CD4-positive, CD25-positive, alpha-beta regulatory T cell (primary cell): ENCODE measurements at places on chromosomes 2 and 18. TPM values are rescaled to one million over a fixed set of nuclear protein-coding genes. Genes with fewer than 3 reads are reported as not detected.

DNA sequence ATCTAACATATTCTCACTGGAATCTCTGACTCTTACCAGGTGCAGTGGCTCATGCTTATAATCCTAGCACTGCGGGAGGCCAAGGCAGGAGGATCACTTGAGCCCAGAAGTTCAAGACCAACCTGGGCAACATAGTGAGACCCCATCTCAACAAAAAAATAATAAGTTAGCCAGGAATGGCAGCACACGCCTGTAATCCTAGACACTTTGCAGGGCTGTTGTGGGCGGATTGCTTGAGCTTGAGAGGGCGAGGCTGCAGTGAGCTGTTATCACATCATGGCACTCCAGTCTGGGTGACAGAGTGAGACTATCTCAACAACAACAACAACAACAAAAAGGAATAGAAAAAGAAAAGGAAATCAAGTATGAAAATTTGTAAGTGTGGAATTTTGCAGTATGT is 306.5 kb upstream of the CYP26B1 start:
- H3K4me1 ChIP-seq: no peaks in the 10 kb centered on the region
- H3K4me3 ChIP-seq: no peak overlapping the region
- no peak overlapping the region for H3K27ac ChIP-seq
- H3K36me3 ChIP-seq: no peaks in the 10 kb centered on the region
- no peak for DNase-seq

GRCh38 chr2:46845542-46846486 is 69.8 kb downstream of the MCFD2 start:
- H3K27ac ChIP-seq: no peak overlapping the region
- no peaks in the 10 kb centered on the region for H3K27me3 ChIP-seq
- H3K4me3 ChIP-seq: no peak overlapping the region
- no peaks in the 10 kb centered on the region for H3K4me1 ChIP-seq

DNA sequence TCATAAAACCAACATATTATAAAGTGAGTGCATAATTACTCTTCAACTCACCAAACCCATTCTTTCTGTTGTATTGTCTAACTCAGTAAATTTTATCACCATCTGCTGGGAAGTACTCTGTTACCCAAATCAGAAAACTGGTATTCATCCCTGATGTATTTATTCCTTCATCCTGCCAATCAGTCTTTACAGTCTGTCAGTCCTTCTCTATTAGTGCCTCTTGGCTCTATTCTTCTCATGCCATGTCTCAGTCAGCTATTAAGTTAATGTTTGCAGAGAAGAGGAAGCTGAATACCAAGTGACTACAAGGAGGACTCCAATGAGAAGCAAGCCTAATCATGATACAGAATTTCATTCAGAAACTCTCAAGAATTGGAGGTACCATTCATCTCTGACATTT is 631.2 kb downstream of the CPS1 start:
- H3K4me1 ChIP-seq: no peaks in the 10 kb centered on the region
- no peaks in the 10 kb centered on the region for H3K36me3 ChIP-seq
- no peak for DNase-seq
- no peak overlapping the region for H3K4me3 ChIP-seq
- no peak overlapping the region for H3K27ac ChIP-seq
- H3K27me3 ChIP-seq: no peaks in the 10 kb centered on the region

GRCh38 chr2:78699696-78700095 is 325.8 kb upstream of the REG3G start:
- no peaks in the 10 kb centered on the region for H3K36me3 ChIP-seq
- no peaks in the 10 kb centered on the region for H3K27me3 ChIP-seq
- DNase-seq: no peak
- no peak overlapping the region for H3K4me3 ChIP-seq

DNA sequence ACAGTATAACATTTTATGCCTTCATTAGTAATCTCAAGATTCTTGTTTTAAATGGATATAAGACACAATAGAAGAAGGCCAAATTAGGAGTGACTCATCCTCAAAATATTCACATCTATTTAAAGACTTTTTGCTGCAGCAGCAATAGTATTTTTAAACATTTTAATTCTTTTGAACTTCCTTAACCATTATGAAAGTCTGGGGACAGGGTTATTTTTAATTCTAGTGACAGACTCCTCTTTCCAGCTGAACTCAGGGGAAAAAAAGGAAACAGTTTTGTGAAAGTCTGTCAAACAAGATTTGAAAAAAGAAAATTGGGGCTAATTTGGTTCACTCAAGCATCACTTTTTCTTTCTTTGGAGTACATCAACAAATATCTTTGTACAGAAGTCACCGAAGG is 541.8 kb downstream of the NUP35 start:
- H3K36me3 ChIP-seq: no peaks in the 10 kb centered on the region
- H3K4me1 ChIP-seq: no peaks in the 10 kb centered on the region
- H3K27me3 ChIP-seq: no peaks in the 10 kb centered on the region

GRCh38 chr2:18073601-18074000 is 195.1 kb downstream of the KCNS3 start:
- no peak for DNase-seq
- no peak overlapping the region for H3K27ac ChIP-seq
- no peaks in the 10 kb centered on the region for H3K27me3 ChIP-seq
- H3K4me3 ChIP-seq: no peak overlapping the region
- H3K36me3 ChIP-seq: no peaks in the 10 kb centered on the region

DNA sequence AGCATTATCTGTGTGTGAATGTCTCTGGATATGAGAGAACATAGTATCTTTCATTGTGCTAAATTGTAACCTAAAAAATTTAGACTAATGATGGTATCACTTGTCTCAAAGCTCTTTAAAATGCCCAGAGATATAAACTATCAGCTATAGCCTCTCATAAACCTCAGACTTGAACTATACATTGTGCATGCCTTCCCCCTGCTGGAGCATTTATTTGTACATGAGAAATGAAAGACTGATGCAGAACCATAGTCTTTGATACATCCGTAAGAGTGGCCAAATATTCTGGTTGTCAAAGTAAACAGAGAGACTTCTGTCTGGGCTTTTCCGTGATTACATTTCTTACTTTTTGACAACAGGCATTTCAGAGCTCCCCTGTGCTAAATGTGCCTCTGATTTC is 71.9 kb upstream of the CCDC68 start:
- DNase-seq: no peak
- H3K4me1 ChIP-seq: no peaks in the 10 kb centered on the region
- H3K4me3 ChIP-seq: no peak overlapping the region

DNA sequence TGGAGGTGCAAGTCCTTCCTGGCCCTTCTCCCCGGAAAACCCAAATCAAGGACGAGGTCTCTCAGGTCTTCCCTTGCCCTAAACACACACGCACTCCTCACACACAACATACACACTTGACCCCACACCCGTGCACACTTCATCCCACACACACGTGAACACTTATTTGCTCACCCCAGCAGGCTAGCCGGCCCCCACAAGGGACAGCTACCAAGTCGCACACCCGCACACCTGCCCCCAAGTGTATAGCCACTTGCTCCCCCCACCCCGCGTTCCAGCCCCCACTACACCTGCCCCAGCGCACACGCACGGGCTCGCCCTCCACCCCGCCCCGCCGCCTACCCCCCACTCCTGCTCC is 359 bp downstream of the TGFBRAP1 start:
- H3K36me3 ChIP-seq: peaks cover 4% of the 10 kb centered on the region
- H3K4me3 ChIP-seq: peak overlapping the region; percentile 85
- DNase-seq: peak; percentile 33
- H3K27me3 ChIP-seq: no peaks in the 10 kb centered on the region
- peak overlapping the region; percentile 45 for H3K27ac ChIP-seq

DNA sequence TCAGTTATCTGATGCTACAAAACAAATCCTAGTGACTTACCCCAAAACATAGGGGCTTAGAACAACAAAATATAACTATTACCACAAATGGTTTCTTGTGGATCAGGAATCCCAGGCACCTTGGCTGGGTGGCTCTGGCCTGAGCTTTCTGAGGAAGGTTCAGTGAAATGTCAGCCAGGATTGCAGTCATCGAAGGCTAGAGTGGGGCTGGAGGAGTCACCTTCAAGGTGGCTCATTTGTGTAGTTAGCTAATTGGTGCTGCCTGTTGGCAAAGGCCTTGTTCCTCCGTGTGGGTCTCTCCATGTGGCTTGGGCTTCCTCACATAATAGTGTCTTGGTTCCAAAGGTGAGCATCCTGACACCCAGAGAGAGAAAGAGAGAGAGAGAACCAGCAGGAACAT is 57.4 kb downstream of the COPS8 start:
- DNase-seq: no peak
- H3K36me3 ChIP-seq: no peaks in the 10 kb centered on the region
- no peaks in the 10 kb centered on the region for H3K4me1 ChIP-seq
- no peak overlapping the region for H3K27ac ChIP-seq
- peaks cover 1% of the 10 kb centered on the region for H3K27me3 ChIP-seq

DNA sequence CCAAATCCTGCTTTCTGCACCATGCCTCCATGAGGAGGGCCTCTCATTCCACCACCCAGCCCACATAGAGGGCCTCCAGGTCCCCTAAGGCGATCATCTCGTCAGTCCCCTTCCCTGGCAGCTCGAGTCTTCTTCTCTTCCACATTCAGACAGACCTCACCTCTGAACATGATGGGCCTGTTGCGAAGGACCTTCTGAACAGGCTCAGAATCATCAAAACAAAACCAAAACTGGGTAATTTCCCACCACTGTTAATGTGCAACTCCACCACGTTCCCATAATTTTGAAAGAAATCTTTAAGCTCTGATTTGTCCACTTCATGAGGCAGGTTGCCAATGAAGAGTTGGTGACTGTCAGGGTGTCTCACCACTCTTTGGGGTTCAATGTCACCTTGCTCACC is 20.4 kb downstream of the ZRANB3 start:
- no peaks in the 10 kb centered on the region for H3K36me3 ChIP-seq
- no peak for DNase-seq
- no peaks in the 10 kb centered on the region for H3K4me1 ChIP-seq
- no peak overlapping the region for H3K27ac ChIP-seq
- H3K27me3 ChIP-seq: no peaks in the 10 kb centered on the region

- no peak overlapping the region for H3K27ac ChIP-seq
- no peaks in the 10 kb centered on the region for H3K27me3 ChIP-seq
- H3K36me3 ChIP-seq: no peaks in the 10 kb centered on the region
- H3K4me1 ChIP-seq: no peaks in the 10 kb centered on the region
- H3K4me3 ChIP-seq: no peak overlapping the region
- peak; percentile 62 for DNase-seq
These were observed 26.9 kb upstream of the DTNB start for GRCh38 chr2:25700221-25700660.

GRCh38 chr2:8622924-8623465 is 58.9 kb upstream of the ID2 start:
- no peaks in the 10 kb centered on the region for H3K4me1 ChIP-seq
- no peaks in the 10 kb centered on the region for H3K27me3 ChIP-seq
- DNase-seq: no peak
- H3K4me3 ChIP-seq: no peak overlapping the region
- no peaks in the 10 kb centered on the region for H3K36me3 ChIP-seq

DNA sequence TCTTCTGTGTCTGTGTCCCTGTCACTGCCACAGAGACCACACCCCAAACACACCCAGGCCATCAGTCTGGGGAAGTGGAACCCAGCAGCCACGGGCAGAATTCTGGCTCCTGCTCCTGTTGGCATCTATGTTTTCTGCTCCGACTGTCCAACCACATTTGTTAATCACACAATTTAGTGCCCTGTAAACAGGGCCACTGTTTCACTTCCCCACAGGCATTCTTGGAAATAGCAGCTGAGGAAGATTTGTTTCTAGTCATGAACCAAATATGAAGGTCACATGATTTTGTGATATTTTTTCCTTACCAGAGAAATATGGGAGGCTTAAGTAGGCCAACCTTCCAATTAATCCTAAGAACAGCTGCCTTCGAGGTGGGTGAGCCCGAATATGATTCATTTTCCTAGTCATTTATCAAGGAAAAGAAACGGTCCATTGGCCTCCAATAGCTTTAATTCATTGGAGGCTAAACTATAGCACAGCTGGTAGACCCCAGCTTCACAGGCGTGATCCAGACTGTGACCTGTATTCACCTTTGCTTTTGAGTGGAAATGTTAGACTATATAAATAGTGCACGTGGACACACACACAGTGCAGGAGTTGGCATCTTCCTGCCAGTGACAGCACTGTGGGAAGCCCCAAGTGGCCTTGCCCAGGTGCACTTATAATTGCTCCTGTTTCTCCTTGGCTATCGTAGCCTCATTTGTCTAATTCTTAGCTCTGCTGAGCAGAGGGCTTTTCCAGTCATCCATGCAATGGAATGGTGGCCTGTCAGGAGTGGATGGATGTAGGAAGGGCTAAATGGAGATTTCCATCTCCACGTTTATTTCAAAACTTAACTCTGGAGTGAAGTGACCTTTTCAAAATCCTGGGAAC is 267.9 kb downstream of the LPIN1 start:
- H3K4me1 ChIP-seq: no peaks in the 10 kb centered on the region
- H3K27me3 ChIP-seq: peaks cover 8% of the 10 kb centered on the region
- no peak overlapping the region for H3K4me3 ChIP-seq
- H3K27ac ChIP-seq: no peak overlapping the region

DNA sequence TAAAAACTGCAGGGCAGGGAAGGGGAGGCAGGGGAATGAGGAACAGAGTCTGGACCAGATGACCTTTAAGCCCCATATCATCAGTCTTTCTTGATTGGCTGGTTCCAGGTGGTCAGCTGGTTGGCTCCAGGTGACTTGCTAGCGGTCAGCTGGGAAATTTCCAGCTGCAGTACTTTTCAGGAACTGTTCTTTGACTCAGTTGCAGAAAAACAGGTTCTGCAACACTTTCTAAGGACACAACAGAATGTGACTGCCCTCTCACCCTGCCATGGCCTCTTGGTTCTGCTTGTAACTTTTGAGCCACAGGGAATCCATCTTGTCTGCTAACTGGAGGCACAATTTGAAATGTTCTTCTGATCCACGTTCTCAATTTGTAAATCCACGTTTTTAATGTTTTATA is 278.3 kb upstream of the LRATD1 start:
- H3K27me3 ChIP-seq: no peaks in the 10 kb centered on the region
- H3K4me1 ChIP-seq: no peaks in the 10 kb centered on the region
- H3K36me3 ChIP-seq: no peaks in the 10 kb centered on the region
- H3K4me3 ChIP-seq: no peak overlapping the region
- DNase-seq: no peak

GRCh38 chr2:172947461-172948153 is 128.0 kb upstream of the MAP3K20 start:
- H3K4me3 ChIP-seq: no peak overlapping the region
- H3K36me3 ChIP-seq: no peaks in the 10 kb centered on the region
- no peaks in the 10 kb centered on the region for H3K27me3 ChIP-seq

- H3K27ac ChIP-seq: no peak overlapping the region
- H3K4me1 ChIP-seq: no peaks in the 10 kb centered on the region
- peaks cover 9% of the 10 kb centered on the region for H3K36me3 ChIP-seq
- no peak overlapping the region for H3K4me3 ChIP-seq
These were observed 34.2 kb downstream of the MRPS9 start for GRCh38 chr2:105072039-105072438.

The FEV gene
- not detected for total RNA-seq

The TUBA3E gene
- not detected for total RNA-seq

The HYCC2 gene
- total RNA-seq: 42.8 TPM

The IWS1 gene
- 39.6 TPM for total RNA-seq

The POMC gene
- total RNA-seq: 3.8 TPM

The NYAP2 gene
- 0.20 TPM for total RNA-seq

The DUSP2 gene
- 566 TPM for total RNA-seq

The ITPRIPL1 gene
- total RNA-seq: 27.8 TPM

The SH3RF3 gene
- total RNA-seq: 1.4 TPM

The ASB18 gene
- not detected for total RNA-seq

The MYO7B gene
- total RNA-seq: not detected

The DSG2 gene
- total RNA-seq: 0.10 TPM

The CHRNA1 gene
- 0.25 TPM for total RNA-seq
